CD8-positive, alpha-beta T cell (primary cell): ENCODE measurements at places on chromosomes 7 and 10. TPM values are rescaled to one million over a fixed set of nuclear protein-coding genes. Genes with fewer than 3 reads are reported as not detected.

Gene NME8
- not detected for total RNA-seq

Gene LRRC18
- not detected for total RNA-seq

Gene ZNF853
- 4.8 TPM for total RNA-seq

Gene POU6F2
- not detected for total RNA-seq

Gene AQP1
- total RNA-seq, result not detected

Gene BHLHA15
- not detected for total RNA-seq

Gene AP4M1
- 3.9 TPM for total RNA-seq

Gene ACHE
- total RNA-seq, result 7.7 TPM

Gene CCL26
- not detected for total RNA-seq

Gene KNDC1
- not detected for total RNA-seq

Gene TRIM74
- 2.2 TPM for total RNA-seq

Gene C10orf53
- total RNA-seq, result not detected

Gene CPA5
- not detected for total RNA-seq

Gene PAPSS2
- not detected for total RNA-seq

Gene DYNC1I1
- not detected for total RNA-seq

Gene OGDH
- total RNA-seq, result 36.8 TPM

Gene JAKMIP3
- 0.31 TPM for total RNA-seq

Gene TFAM
- total RNA-seq, result 53.7 TPM

Gene RAMP3
- not detected for total RNA-seq

Gene LIPF
- not detected for total RNA-seq

Gene MKRN1
- total RNA-seq, result 146 TPM

Gene TBC1D12
- total RNA-seq, result not detected

Gene FLNC
- 0.03 TPM for total RNA-seq

Gene PRSS2
- not detected for total RNA-seq

Gene WIPF3
- not detected for total RNA-seq

Gene RASSF4
- total RNA-seq, result 0.30 TPM

Gene CLRN3
- not detected for total RNA-seq

Gene GRK5
- total RNA-seq, result 15.6 TPM

Gene FAM25A
- total RNA-seq, result not detected

Gene PON1
- not detected for total RNA-seq

Gene C10orf105
- total RNA-seq, result 0.33 TPM

Gene GRM3
- total RNA-seq, result not detected

Gene FAM237B
- not detected for total RNA-seq

Gene MAT1A
- total RNA-seq, result not detected

Gene RAB19
- total RNA-seq, result 1.9 TPM

Gene COL26A1
- not detected for total RNA-seq
